ENCODE measurements at places on chromosomes 2 and 18. TPM values are rescaled to one million over a fixed set of nuclear protein-coding genes. Genes with fewer than 3 reads are reported as not detected.

DNA sequence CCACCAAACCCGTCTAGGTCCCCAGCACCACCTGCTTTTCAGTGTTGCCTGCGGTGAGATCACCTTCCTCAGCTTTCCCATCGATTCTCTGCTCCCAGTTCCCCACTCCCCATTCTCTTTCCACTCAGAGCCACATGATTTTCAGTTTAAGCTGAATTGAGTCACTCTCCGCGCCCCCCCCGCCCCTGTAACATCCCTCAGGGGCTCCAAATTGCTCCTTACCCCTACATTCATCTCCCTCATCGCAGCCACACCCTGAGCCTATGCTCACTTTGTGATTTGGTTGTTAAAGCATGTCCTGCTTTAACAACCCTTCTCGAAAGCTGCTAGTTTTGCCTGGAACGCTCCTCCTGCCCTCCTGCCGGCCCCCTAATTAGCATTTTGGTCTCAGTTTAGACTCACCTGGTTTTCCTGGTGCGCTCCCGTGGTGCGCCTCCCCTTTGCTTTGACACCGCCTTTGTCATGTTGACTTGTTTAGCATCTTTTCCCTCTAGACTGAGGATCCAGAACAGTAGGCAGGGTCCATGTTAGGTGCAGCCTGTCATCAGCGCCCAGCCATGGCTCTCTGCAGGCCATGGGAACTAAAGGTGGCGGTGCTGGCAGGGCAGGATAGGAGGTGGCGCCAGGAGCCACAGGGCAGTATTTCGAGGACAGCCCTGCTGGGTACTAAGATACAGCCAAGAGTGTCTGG, 60.8 kb downstream of the ST3GAL5 start:
- no peak overlapping the region for H3K4me3 ChIP-seq
- H3K4me1 ChIP-seq = peaks cover 6% of the 10 kb centered on the region
- no peaks in the 10 kb centered on the region for H3K36me3 ChIP-seq
- H3K27ac ChIP-seq = no peak overlapping the region

- H3K27me3 ChIP-seq = no peaks in the 10 kb centered on the region
- H3K4me3 ChIP-seq = no peak overlapping the region
- H3K4me1 ChIP-seq = peaks cover 33% of the 10 kb centered on the region
- peak overlapping the region; percentile 62 for H3K27ac ChIP-seq
- no peaks in the 10 kb centered on the region for H3K36me3 ChIP-seq
- peak; percentile 27 for DNase-seq
Measured at GRCh38 chr18:58013241-58014211, 30.5 kb upstream of the NEDD4L start.

- no peak for DNase-seq
- H3K4me3 ChIP-seq = no peak overlapping the region
- H3K27ac ChIP-seq = no peak overlapping the region
Measured at GRCh38 chr18:46060359-46060841, 11.7 kb downstream of the PSTPIP2 start.

- no peaks in the 10 kb centered on the region for H3K4me1 ChIP-seq
- H3K36me3 ChIP-seq = no peaks in the 10 kb centered on the region
- H3K27ac ChIP-seq = no peak overlapping the region
- no peak overlapping the region for H3K4me3 ChIP-seq
- no peaks in the 10 kb centered on the region for H3K27me3 ChIP-seq
- no peak for DNase-seq
Measured at GRCh38 chr18:76506974-76507764, 12.1 kb upstream of the ZNF516 start.

- H3K4me1 ChIP-seq = no peaks in the 10 kb centered on the region
- no peaks in the 10 kb centered on the region for H3K36me3 ChIP-seq
- no peak overlapping the region for H3K4me3 ChIP-seq
- peak; percentile 11 for DNase-seq
Measured at GRCh38 chr18:8448130-8448529, 161.1 kb upstream of the RAB12 start.

- H3K27me3 ChIP-seq = no peaks in the 10 kb centered on the region
- H3K4me3 ChIP-seq = no peak overlapping the region
- H3K36me3 ChIP-seq = no peaks in the 10 kb centered on the region
- no peak overlapping the region for H3K27ac ChIP-seq
- H3K4me1 ChIP-seq = no peaks in the 10 kb centered on the region
Measured at GRCh38 chr18:23890589-23890988, 124.0 kb upstream of the TTC39C start.

Gene FBLN7
- total RNA-seq = 0.70 TPM

Gene MROH2A
- 2.9 TPM for total RNA-seq

Gene ZDBF2
- total RNA-seq = 19.6 TPM

Gene ACVR1C
- 0.04 TPM for total RNA-seq

Gene TLX2
- total RNA-seq = 3.8 TPM
